Esophagus squamous epithelium (tissue), 5 donors: ENCODE measurements at places on chromosomes 2 and 18.

DNA sequence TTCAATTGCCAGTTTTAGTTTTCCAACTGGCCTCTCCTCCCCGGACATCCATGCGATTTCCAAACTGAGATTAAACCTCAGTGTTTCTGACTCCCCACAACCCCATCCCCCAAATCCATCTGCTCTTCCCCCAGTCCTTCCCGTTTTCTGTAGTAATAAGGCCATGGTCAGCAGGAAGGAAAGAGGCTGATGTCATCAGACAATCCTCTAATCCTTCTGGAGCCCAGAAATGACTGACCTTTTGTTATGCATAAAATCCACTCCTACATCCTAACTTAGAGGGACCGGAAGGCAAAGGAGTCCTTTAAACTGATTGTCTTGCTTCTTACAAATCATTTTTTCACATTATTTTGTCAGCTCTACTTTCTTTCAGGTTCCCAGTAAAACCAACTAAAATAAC, 155.8 kb downstream of the INO80D start:
- no peak for DNase-seq

DNA sequence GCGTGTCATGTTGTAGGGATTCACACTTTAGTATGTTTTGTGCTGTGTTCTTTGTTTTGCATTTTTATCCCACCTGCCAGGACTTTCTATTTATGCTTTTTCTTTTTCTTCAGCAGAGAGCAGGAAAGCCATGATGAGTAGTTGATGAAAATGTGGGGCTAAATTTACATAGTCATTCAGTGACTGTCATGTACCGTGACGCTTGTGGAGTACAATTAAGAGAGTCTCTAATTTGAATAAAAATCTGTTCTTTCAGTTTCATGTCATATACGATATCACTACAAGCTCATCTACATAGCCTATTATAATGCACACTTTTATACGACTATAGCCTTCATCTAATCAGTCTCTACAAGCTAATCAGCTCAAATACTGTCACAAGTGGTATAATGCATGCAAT, 112.7 kb upstream of the SPATS2L start:
- DNase-seq, result no peak

GRCh38 chr2:230447036-230447435, 31.0 kb downstream of the SP100 start:
- no peak for DNase-seq

GRCh38 chr2:50116096-50117010, 915.6 kb downstream of the NRXN1 start:
- no peak for DNase-seq

DNA sequence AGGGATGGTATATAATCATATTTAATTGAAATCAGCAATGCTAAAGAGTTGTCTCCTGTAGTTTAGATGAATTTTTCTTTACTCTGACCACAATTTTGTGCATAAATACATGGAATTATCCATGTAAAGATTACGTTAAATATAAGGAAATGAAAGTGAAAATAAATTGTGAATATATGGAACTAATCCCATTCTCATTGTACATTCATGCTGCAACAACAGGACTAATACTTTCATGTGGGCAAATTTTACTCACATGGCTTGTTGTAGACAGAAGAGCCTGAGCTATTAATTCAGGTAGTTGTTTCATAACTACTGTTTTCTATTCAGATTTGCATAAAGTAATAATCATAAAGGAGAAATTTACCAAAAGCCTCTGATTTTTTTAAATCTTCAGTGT, 357.8 kb downstream of the ARHGAP15 start:
- no peak for DNase-seq

- DNase-seq, result no peak
These were observed 192.0 kb upstream of the TANK start for GRCh38 chr2:160968183-160968582.

GRCh38 chr2:218284106-218284811, 8.0 kb downstream of the TMBIM1 start:
- no peak for DNase-seq

DNA sequence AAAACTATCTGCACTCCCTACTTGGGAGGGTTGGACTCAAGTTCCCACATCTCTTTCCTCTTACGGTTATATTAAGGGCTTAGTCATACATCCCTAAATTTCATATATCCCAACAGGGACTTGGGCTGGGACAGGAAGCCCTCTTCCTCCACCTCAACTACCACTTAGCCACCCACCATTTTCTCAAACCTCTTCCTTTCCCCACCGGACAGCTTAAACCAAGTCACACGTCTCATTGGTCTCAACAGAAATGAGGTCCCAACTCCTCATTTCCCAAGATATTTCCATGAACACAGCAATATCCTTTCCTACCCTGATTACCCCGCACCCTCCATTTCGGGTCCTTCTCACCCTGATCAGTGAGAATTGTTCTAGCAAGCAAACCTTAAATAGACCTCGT, 736 bp downstream of the ZSCAN30 start:
- no peak for DNase-seq

DNA sequence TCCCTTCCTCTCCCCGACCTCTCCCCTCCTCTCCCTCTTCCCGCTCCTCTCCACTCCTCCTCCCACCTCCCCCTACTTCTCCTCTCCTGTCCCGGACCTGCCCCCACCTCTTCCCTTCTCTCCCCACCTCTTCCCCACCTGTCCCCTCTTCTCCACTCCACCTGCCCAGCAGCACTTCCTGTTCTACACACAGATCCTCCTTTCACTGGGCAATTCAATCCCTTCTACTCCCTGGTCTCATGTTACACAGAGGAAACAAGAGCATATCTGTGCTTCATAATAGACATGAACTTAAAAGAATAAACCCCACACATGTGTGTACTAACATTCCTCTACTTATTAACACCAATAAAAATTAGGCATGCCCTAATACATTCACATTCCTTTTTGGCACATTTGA, 34.8 kb downstream of the TIMM21 start:
- no peak for DNase-seq

- no peak for DNase-seq
These were observed 39.5 kb downstream of the AQP12A start for GRCh38 chr2:240731178-240731545.

- DNase-seq, result no peak
These were observed 69.6 kb upstream of the SCN1A start for GRCh38 chr2:166197446-166197845.

GRCh38 chr2:178865999-178866398, 58.8 kb upstream of the TTN start:
- no peak for DNase-seq

GRCh38 chr18:52070291-52070756, 269.7 kb upstream of the DCC start:
- DNase-seq, result no peak

- DNase-seq, result no peak
These were observed 4.6 kb downstream of the IL37 start for GRCh38 chr2:112915300-112916144.

DNA sequence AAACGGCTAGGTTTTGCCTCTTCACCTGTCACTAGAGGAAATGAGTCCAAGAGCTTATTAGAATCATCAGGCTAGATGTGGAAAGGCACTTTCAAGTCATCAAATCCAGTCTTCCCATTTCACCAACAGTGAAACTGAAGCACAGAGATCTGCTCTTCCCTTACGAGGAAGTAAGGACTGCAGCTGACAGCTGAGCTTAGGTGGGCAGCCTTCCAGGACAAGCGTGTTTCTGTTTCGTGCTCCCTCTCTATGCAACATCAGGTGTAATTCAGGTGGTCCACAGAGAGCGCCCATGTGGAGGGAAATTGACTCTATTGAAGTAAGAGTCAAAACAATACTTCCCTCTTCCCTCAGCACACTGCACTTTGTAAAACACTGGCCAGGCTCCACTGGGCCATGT, 5.5 kb downstream of the CYRIA start:
- DNase-seq, result no peak

DNA sequence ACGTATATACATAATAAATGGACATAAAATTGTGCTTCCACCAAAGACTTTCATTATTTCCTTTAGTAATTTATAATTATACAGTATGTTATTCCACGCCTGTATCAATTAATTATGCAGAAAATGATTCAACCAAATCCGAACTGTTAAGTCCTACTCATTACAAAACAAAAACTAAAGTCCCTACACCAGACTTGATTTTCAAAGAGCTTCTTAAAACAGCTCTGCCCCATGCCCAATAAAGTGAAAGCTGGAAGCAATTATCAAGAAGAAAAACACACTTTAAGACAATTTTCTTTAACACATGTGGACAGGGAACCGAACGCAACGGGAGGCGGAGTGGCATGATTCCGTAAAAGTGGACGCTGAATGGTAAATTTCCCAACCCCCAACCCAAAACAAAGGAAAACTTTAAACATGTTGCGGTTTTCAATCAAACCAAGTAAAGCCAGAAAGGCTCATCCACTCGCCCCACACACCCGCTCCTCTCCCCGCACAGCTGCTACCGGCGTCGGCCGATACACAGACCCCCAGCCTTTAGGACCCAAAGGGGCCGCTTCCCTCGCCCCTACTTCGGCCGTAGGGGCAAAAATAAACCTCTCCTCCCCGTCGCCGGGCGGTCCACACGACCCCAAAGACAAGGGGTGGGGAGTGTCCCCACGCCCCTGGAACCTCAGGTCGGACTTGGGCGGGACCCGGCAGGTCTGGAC, 705 bp downstream of the YES1 start:
- DNase-seq, result no peak

GRCh38 chr2:206408323-206409320, 34.7 kb upstream of the ADAM23 start:
- no peak for DNase-seq

DNA sequence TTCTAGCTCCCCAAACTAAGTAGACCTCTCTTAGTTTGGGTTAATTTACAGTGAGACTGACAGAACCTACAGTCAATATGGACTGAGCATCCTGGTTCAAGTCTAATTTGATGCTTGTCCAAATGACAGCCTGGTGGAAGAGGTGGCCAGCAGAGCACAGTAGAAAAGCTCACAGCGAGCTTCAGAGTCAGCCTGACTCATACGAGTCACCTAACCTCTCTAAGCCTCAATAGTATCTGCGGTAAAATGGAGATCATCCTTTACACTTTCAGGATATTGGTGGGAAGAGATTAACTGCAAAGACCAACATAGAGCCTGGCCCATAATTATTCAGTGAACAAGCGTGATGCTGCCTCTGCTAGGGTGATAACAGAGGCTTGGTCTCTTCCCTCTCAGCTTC, 54.5 kb downstream of the DOCK10 start:
- no peak for DNase-seq

GRCh38 chr2:115400940-115401339, 958.5 kb downstream of the DPP10 start:
- no peak for DNase-seq

DNA sequence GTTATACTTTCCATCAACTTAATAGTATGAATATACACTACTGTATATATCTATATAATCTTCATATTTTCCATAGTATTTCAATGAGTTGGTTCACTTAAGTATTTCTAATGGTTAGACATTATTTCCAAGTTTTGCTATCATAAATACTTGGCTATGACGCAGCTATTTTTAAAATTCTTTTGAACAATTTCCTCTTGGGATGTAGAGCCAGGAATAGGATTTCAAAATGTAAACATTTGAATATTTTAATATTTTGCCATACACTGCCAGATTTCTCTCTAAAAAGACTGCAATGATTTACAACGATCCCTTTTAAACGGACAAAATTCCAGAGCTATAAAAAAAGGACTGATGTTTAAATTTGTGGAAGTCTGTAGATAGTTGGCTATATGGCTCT, 95.6 kb downstream of the NUP35 start:
- DNase-seq, result no peak

- DNase-seq, result no peak
These were observed 43.6 kb downstream of the IL1RL2 start for GRCh38 chr2:102230410-102230909.

DNA sequence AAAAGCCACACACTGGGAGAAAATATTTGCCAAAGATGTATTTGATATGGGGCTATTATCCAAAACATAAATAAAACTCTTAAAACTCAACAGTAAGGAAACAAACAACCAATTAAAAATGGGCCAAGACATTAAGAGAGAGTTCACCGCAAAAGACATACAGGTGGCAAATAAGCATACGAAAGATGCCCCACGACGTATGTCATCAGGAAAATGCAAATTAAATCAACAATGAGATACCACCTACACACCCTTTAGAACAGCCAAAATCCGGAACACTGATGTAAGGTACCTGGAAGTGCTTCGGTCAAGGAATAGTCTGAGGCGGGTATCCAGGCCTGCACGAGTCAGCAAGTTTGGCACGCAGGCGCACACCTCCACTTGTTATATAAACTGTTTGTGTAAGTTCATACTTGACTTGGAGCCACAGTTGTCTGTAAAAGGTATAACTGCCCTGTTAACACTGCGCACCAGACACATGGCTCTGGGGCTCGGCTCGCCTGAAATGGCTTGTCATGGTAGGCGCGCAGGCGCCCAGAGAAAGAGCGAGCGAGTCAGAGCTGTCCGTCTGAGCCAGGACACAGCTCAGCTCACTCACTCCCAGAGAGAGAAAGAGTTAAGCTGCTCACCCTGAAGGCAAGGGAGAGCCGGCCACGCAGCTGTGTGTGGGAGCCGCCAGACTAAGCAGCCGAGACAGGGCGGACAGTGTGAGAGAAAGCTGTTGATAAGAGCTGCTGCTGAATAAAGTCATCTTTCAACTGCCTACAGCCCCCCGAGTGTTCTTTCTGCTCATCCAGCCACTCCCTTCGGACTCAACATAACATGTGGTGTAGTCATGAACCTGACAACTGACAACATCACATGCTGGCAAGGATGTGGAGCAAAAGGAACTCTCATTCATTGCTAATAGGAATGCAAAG, 87.3 kb downstream of the HNRNPLL start:
- DNase-seq, result no peak

GRCh38 chr2:26623541-26624495, 17.3 kb downstream of the CIB4 start:
- DNase-seq, result no peak

DNA sequence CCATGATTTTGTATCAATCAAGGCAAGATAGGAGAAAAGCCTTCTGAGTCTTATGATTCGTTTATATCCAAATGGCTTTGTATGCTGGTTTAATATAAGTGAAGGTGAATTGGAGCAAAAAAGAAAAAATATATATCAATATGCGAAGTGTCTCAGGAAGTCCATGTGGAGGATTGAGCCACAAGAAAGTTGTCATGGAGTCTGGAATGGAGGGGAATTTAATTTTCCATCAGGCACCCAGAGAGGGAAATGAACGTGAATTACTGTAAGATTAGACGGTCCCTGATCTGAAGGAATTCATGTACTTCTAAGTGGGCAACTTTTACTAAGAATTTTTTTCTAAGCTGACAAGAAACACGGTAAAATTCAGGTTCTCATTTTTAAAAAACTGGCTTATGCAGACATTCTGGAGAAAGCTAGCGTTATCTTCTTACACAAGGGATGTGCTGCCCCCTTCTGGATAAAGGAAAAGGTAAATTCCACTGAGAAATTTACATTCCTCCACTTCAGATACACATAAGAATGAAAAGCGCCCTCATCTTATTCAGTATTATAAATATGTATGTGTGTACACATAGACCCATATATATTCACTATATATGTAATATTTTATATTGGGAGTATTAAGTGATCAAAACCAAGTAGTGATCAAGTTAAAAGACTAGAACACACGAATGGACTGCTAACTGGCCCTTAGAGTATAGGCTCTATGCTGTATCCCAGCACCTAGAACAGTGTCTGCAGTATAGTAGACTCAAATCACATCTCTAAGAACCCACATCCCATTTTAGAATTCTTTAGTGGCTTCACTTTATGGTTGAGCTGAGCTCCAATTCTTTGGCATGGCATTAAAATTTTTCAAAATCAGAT, 289.0 kb upstream of the TFPI start:
- DNase-seq, result no peak
